ENCODE measurements at places on chromosomes 3 and 15.

- no peak for DNase-seq
Measured at GRCh38 chr15:72302955-72303354, 17.0 kb downstream of the CELF6 start.

DNA sequence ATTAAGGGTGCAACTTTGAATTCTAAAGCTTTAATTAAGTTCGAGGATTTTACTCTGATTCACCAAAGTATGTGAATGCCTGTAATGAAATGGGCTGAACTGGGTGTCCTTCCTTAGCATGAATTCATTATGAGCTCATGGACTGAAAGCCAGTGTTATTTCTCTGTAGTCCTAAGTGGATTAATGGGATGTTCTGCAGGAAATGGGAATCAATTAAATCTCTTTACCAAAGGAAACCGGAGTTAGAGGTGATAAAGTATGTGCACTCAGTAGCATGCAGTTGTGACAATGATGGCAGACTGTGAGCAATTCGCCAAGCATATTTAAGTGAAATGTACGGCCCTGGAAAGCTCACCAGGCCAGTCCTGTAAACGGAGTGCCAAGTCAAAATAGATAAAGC lies 138.7 kb downstream of the CHL1 start:
- DNase-seq, result no peak

DNA sequence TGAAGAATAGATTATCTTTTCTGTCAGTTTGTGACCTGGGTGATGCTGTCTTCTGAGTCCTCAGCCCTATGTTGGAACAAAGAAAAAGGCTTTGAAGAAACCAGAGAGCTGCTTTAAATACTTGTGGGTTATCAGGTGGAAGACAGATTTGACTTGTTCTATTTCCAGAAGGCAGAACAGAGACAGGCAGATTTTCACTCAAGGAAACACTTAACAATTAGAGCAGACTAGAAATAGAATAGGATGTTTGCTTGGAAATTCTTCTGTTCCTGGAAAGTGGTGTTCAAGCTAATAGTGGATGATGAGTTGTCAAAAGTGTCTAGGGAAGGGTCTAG lies 219.4 kb downstream of the UBE2E2 start:
- DNase-seq, result no peak

- DNase-seq, result no peak
Measured at GRCh38 chr15:62469478-62469873, 304.4 kb upstream of the C2CD4B start.

DNA sequence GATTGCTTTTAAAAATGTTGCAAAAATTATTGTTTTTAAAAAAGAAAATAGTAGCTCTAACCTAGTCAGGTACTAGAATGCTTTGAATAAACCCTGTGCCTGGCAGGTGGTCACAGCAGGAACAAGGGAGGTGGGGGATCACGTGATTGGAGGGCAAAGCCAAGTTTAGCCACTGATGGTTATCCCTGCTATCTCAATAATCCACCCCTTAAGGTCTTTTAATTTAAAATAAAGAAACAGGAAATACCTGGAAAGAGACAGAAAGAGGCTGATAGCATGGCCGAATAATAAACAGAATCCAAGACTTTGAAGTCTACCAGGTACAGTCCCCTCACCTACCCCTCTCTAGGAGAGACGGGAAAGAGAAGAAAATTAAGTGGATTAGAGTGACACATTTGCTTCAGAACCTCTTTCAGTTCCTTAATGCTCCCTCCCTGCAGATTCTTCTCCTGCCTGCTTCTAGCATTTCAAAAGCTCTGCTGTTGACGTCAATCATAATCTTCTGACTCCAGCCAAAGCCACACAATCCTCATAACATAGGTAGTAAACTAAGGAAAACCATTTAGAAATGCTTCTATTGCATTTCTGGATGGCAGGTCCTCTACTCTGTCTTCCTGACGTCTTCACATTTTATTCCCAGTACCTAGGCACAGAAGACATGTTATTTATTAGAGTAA lies 303.4 kb upstream of the MME start:
- DNase-seq, result no peak

- no peak for DNase-seq
Measured at GRCh38 chr15:76234337-76234889, 76.9 kb downstream of the ETFA start.

DNA sequence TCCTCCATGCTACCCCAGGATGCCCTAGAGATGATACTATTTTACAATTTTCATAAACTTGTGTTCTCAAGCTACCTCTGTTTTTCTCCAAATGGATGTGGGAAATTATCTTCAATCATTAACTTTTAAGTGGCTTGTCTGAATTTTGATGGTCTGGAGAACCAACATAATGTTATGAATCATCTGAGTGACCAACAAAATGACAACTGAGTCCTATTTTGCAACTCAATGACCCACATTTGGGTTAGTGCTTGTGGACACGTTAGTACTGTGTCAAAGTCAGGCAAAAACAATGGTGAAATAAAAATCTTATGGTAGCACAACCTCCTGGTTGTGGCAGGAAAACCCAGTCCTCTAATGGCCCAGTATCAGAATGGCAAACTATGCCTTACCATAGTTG lies 352.4 kb upstream of the ZNF385D start:
- no peak for DNase-seq

GRCh38 chr3:181690769-181691168 lies 21.0 kb upstream of the SOX2 start:
- DNase-seq, result no peak

- DNase-seq, result no peak
Measured at GRCh38 chr3:63976872-63977200, 46.5 kb downstream of the PSMD6 start.

GRCh38 chr15:90882781-90883525 lies 1.4 kb upstream of the FES start:
- DNase-seq, result no peak

DNA sequence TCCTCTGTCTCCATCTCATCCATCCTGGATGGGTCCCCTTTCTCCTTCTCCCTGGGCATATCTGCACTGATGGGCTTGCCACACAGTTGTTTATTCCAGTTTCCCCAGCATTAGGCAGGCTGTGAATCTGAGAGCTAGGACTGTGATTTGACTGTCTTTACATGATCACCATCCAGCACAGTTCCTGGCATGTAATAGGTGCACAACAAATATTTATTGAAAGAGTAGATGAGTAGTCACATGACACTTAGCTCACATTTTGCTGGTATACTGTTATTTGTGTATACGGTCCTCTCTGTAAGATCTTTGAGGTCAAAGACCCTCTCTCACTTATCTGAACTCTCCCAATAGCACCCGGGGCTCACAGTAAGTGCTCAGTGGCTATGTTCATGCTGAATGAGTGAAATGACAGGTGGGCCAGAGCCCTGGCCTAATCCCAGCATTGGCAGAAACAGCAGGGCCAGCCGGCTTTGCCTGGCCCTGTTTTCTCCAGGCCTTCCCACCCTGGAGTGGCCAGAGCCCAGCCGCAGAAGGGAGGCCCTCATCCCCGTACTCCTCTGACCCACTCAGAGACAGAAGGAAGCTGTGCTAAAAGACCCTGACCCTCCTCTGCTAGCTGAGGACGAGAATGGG lies 16.2 kb upstream of the BAHD1 start:
- DNase-seq, result no peak
